ENCODE measurements at places on chromosomes 4 and X.

- DNase-seq = no peak
These were observed 15.5 kb downstream of the P2RY8 start for GRCh38 chrX:1521459-1521956.

DNA sequence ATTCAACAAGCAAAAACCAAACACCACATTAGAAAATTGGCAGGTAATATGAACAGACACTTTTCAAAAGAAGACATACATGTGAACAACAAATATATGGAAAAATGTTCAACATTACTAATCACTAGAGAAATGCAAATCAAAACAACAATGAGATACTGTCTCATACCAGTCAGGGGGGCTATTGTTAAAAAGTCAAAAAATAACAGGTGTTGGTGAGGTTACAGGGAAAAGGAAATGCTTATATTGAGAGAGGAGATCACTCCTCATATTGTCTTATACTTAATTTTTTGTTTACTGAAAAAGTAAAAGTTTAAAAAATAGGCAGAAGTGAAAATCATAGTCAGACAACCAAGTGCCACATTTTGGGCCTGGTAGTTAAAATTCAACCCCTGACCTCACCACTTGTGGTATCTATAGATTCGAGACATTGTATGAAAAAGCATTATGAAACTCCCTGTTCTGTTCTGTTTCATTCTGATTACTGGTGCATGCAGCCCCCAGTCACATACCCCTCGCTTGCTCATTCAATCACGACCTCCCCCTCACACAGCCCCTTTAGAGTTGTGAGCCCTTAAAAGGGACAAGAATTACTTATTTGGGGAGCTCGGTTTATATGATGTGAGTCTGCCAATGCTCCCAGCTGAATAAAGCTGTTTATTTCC is 153.7 kb upstream of the FGF16 start:
- no peak for DNase-seq

GRCh38 chr4:82681754-82682153 is 116.8 kb downstream of the SCD5 start:
- DNase-seq = no peak

DNA sequence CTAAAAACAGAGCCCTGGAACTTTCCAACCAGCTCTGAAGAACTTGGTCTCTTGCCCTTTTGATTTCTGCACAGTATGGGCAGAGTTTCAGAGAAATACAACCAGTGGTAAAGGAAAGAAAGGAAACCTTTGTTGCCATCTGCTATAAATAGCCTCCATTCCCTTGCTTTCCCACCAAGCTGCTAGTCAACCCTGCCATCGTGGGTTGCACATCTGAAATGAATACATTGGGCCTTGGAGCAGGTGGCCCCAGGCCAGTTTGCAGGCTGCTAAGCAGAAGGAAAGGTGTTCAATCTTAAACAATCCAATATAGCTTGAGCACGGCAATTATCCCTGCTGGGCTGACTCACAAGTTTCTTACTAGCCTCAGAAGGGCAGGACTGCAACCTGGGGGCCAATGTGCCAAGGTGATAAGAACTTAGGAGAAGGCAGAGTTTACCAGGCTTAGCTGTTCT is 142.5 kb downstream of the PPARGC1A start:
- no peak for DNase-seq

- no peak for DNase-seq
These were observed 9.6 kb upstream of the CXCL2 start for GRCh38 chr4:74108457-74109115.

- no peak for DNase-seq
These were observed 161.8 kb downstream of the RPA4 start for GRCh38 chrX:97045470-97045869.

DNA sequence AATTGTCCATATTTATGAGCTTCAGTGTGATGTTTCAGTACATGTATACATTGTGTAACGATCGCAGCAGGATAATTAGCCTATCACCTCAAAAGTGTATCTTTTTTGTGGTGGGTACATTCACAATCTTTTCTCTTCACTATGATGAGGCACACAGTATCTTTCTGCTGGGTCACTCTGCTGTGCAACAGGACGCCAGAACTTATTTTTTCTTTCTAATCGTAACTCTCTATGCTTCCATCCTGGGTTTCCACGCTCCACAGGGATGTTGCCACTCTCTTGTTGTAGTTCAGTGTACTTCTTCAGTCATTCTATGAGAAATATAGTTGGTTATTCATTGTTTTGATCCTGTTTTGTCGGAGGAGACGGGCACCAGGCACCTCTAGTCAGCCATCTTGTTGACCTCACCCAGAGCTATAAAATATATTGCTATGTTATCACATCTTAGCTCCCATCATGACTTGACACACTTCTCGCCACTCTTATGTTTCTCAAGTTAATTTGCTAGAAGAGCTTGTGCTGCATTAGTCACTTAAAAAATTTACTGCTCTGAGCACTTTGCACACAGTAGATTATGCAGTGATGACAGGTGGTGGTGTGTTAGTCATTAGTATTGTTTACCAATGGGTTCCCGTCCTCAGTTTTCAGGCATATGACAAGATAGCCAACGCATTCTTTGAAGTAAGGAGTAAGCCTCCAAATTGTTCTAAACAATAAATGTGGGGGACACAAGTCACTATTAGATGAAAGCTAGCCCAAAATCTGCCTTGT is 1002.7 kb upstream of the PCDH7 start:
- DNase-seq = no peak

GRCh38 chr4:1227816-1228215 is 21.1 kb downstream of the CTBP1 start:
- DNase-seq = no peak

GRCh38 chr4:31645236-31645635 is 925.1 kb downstream of the PCDH7 start:
- no peak for DNase-seq

GRCh38 chr4:56424697-56425514 is 10.5 kb downstream of the PPAT start:
- no peak for DNase-seq

DNA sequence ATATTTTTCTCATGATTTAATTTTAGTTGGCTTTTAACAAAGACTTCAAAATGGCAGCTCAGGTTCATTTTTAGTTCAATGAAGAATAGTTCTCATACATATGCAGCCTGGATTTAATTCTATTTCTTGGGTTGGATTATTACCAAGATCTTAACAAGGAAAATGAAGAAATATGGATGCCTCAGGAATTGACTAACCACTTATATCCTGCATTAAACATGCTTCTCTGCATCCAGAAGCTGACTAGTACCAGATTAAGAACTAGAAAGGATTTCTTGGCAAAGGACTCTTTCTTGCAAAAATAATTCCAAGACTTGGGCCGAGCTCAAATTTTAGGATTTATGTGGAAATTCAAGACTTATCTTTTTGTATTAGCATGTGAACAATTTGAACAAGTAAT is 5.6 kb upstream of the KLHL2 start:
- DNase-seq = no peak

Data from NCI-H446 treated with DMSO at 0.1 percent for 48 hours (cell line).